ENCODE measurements at places on chromosomes 3 and 15. TPM values are rescaled to one million over a fixed set of nuclear protein-coding genes. Genes with fewer than 3 reads are reported as not detected.

- peak; percentile 72 for DNase-seq
These were observed 83.8 kb upstream of the PPIB start for GRCh38 chr15:64246364-64247189.

Gene ZNF620
- 0.99 TPM for total RNA-seq

Gene TTC21A
- total RNA-seq = 2.4 TPM

DNA sequence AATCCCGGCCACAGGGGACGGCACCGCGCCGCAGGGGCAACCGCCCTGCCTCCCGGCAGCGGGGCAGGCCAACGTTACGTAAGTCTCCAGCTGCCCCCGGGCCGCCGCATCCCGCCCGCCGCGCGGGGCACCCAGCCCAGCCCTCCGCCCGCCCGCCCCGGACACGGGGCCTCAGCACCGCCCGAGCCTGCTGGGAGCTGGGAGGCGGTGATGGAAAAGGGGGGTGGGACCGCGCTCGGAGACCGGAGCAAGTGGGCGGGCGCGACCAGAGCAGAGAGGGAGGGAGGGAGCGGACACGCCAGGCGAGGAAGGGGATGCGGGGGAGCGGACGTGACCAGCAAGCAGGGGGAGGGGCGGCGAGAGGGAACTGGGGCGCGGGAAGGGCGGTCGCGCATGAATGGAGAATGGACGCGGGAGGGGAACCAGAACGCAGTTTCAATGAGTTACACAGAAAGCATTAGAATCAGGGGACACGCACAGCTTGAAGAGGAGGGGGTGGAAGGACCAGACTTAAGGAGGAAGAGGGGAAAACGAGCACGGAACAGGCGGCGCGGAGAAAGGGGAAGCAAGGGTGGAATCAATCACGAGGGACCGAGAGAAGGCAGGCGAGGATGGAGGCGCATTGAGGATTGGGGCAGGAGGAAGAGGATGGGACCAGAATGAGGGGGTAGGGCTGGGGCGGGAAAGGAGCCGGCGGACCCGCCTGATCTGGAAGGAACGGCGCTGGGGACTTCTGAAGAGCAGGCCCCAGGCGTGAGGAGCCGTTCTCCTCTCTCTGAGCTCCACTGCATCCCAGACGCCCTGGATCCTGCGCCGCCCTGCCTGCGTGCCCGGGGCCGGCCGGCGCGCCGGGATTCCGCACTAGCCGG is 559 bp downstream of the PKM start:
- peak; percentile 83 for DNase-seq

- DNase-seq = no peak
These were observed 709.4 kb downstream of the SQOR start for GRCh38 chr15:46344115-46344724.

GRCh38 chr3:53888232-53888631 is 3.4 kb downstream of the SELENOK start:
- DNase-seq = no peak

GRCh38 chr3:10290481-10291176 is 2.1 kb downstream of the GHRL start:
- no peak for DNase-seq

Gene LINGO1
- not detected for total RNA-seq

DNA sequence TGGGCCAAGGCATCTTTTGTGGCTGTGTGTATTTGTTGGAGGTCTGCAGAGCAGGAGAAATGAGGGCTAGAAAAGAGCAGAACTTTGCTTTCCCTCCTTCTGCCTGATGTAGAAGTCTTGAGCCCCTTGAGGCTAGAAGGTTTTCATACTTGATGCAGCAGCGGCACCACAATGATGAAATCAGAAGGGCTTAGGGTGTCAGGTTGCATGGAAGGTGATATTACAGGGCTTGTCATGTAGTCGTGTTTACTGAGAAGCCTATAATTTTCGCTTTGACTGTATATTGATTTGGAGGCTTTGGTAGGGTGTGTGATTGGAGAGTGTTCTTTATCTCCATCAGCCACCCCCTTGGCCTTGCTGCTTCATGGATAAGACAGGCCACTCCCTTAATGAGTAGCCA is 339.8 kb downstream of the THSD4 start:
- no peak for DNase-seq

Gene TRIM59
- total RNA-seq = 47.8 TPM

- DNase-seq = peak; percentile 24
These were observed 57.4 kb upstream of the ST3GAL6 start for GRCh38 chr3:98705694-98706093.
